ENCODE measurements at places on chromosomes 12 and 14.

DNA sequence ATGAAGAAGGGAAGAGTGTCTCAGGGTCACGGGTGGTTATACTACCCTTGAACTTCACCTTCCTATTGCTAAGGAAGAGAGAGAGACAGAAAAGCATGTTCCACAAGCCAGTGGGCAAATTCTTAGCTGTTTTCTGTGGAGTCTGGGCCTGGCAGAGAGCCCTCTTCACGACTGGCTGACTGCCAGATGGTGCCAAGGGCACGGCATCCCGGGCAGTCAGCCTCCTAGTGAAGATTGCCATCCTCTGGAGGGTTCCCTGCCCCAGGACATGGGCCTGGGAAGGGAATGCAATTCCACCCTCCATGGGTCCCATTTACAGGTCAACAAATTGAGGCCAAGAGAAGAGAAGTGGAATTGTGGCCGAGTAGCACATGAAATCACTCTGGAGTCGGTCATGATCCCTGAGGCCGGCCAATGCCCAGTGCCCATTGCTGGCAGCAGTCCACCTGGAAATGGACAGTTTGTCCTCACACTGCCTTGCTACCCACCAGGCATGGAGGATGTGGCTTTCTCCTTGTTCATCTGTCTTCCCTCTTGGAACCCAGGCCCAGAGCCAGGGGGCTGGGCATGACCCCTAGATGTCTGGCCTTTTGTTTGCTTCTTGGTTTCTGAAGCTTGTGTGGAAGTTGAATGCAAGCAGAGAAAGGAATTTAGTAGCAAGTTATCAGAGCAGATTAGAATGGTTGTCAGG lies 9.9 kb downstream of the TUNAR start:
- H3K36me3 ChIP-seq = no peaks in the 10 kb centered on the region
- peaks cover 4% of the 10 kb centered on the region for H3K27me3 ChIP-seq
- H3K4me3 ChIP-seq = no peak overlapping the region
- no peak for DNase-seq
- no peak overlapping the region for H3K27ac ChIP-seq

- peaks cover 7% of the 10 kb centered on the region for H3K36me3 ChIP-seq
- peaks cover 16% of the 10 kb centered on the region for H3K27me3 ChIP-seq
- no peak for DNase-seq
- peaks cover 17% of the 10 kb centered on the region for H3K4me1 ChIP-seq
Observed at GRCh38 chr12:40194846-40195245, 30.0 kb upstream of the LRRK2 start.

DNA sequence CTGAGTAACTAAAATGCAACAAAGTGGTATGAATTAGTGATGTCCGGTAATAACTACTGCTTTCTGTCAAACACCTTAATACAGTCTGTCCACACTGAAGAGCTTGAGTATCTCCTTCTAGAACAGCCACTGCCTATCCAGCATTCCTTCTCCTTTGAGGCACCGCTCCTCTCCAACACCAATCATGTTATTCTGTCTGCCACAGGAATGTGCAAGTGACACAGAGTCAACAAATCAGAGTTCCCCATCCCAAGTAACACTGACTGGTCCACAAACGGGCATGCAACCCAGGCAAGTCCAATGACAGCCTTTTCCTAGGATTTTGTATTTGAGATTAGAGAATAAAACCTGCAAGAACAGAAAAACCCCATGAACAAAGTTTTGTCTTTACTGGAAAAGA lies 3.8 kb downstream of the GXYLT1 start:
- H3K4me3 ChIP-seq = no peak overlapping the region
- peaks cover 34% of the 10 kb centered on the region for H3K4me1 ChIP-seq
- peaks cover 5% of the 10 kb centered on the region for H3K36me3 ChIP-seq
- DNase-seq = no peak

DNA sequence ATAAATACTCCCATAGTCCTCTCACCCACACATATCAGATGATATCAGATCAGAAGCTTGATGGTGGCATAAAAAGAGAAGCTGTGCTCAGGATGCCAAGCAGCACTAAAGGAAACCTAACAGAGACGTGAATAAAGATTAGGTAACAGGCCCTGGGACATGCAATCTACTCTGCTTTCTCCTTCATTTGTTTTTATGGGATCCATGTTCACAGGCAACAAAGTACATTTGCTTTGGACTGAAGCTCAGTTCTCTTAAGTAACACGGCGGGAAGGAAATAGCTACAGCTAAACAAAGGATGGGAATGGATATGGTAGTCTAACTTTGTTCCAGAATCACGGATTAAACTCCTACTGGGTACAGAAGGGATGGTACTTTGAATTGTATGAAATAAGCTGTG lies 119.5 kb downstream of the TTC7B start:
- H3K27me3 ChIP-seq = no peaks in the 10 kb centered on the region
- H3K4me1 ChIP-seq = peaks cover 6% of the 10 kb centered on the region
- H3K4me3 ChIP-seq = no peak overlapping the region
- H3K36me3 ChIP-seq = no peaks in the 10 kb centered on the region

- H3K4me1 ChIP-seq = peaks cover 53% of the 10 kb centered on the region
- no peak overlapping the region for H3K4me3 ChIP-seq
- DNase-seq = no peak
- no peak overlapping the region for H3K27ac ChIP-seq
Observed at GRCh38 chr12:52041035-52041434, 10.2 kb upstream of the NR4A1 start.

DNA sequence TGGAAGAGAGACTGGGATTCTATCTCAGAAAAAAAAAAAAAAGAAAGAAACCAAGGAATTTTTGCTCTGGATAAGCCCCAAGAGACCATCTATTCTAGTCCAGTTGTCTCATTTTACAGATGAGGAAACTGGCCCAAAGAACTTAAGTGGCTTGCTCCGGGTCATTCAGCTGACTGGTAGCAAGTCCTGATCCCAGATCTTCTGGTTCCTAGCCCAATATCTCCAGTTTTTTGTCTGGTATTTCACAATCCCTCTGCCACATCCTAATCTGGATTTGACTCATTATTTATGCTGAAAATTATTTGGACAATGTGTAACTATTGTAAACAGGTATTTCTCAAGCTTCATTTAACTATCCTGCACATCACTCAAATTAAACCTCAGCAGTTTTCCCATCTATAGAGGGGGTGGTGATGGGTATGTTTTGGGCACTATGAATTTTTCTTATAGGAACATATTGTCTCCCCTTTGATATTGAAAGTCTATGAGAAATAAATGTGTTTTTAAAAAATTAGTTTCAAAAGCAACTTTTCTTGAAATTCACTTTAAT lies 43.4 kb downstream of the PPP2R5E start:
- H3K27me3 ChIP-seq = no peaks in the 10 kb centered on the region
- H3K36me3 ChIP-seq = peaks cover 12% of the 10 kb centered on the region
- H3K4me3 ChIP-seq = no peak overlapping the region
- H3K27ac ChIP-seq = no peak overlapping the region

DNA sequence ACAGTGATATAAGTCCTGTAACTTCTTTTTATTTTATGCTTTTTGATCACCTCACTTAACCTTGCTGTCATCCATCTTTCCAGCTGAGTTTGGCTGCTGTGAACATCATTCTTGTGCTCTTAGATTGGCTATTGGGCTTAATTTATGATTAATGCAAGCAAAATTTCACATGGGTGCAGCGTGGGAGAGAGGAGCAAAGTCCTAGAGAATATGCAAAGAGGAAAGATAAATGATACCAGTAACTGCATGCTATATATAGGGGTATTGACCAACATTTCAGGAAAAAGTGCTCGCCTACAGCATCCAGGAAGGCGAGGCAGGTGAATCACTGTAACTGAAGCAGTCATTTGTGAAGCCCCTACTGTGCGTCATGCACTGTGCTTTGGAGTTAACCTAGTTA lies 153.1 kb downstream of the TMTC2 start:
- H3K36me3 ChIP-seq = no peaks in the 10 kb centered on the region
- H3K4me1 ChIP-seq = no peaks in the 10 kb centered on the region
- DNase-seq = no peak
- no peaks in the 10 kb centered on the region for H3K27me3 ChIP-seq
- no peak overlapping the region for H3K27ac ChIP-seq

DNA sequence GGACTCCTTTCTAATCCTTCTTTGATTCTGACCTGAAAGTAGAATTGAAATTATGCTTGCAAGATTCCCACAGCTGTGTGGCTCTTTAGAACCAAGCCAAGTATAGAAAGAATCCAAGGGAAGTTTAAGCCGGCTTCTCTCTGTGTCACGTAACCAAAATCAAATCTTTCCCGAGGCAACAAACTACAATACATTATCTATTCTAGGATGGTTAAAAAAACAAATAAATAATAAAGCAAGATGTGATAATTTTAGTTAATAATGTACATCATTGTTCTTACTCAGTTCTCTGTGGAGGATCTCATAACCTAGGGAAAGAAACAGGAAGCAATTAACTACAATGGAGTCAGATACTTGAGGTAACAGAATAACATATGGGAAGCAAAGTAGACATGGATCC lies 78.1 kb upstream of the ST8SIA1 start:
- DNase-seq = no peak
- no peaks in the 10 kb centered on the region for H3K27me3 ChIP-seq
- peaks cover 20% of the 10 kb centered on the region for H3K4me1 ChIP-seq
- no peak overlapping the region for H3K27ac ChIP-seq
- H3K4me3 ChIP-seq = no peak overlapping the region

DNA sequence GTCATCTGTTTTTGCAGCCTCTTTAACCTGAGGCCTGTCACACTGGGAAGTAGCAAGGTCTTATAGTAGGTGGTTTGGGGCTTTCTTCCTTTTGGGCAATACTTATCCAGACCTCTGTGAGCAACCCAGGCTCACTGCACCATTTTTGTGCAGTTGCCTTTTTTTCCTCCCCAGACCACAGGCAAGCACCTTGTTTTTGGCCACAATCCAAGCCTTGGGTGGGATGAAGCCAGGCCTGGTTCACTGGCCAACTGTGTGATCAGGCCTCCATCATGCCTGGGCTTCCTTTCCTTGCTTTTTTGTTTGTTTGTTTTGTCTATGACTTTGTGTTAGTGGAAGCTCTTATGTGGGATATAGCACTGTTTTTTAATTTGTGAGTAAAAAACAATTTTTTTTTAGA lies 71.7 kb downstream of the DNAH10 start:
- H3K27ac ChIP-seq = no peak overlapping the region
- no peak for DNase-seq
- no peaks in the 10 kb centered on the region for H3K27me3 ChIP-seq
- no peak overlapping the region for H3K4me3 ChIP-seq
- no peaks in the 10 kb centered on the region for H3K4me1 ChIP-seq
- no peaks in the 10 kb centered on the region for H3K36me3 ChIP-seq

- peaks cover 57% of the 10 kb centered on the region for H3K27me3 ChIP-seq
- H3K4me3 ChIP-seq = no peak overlapping the region
- no peak for DNase-seq
- peaks cover 19% of the 10 kb centered on the region for H3K4me1 ChIP-seq
- H3K27ac ChIP-seq = no peak overlapping the region
Observed at GRCh38 chr14:75283833-75284563, 5.4 kb downstream of the FOS start.

- H3K4me1 ChIP-seq = peaks cover 33% of the 10 kb centered on the region
- H3K27ac ChIP-seq = no peak overlapping the region
- H3K4me3 ChIP-seq = no peak overlapping the region
- peaks cover 48% of the 10 kb centered on the region for H3K27me3 ChIP-seq
- DNase-seq = no peak
Observed at GRCh38 chr14:54674046-54674741, 107.3 kb downstream of the SAMD4A start.

GRCh38 chr14:74531467-74531866 lies 37.9 kb downstream of the ISCA2 start:
- H3K27ac ChIP-seq = no peak overlapping the region
- peaks cover 3% of the 10 kb centered on the region for H3K27me3 ChIP-seq
- no peak overlapping the region for H3K4me3 ChIP-seq

GRCh38 chr12:21472197-21472823 lies 29.1 kb downstream of the RECQL start:
- H3K27me3 ChIP-seq = no peaks in the 10 kb centered on the region
- peaks cover under 1% of the 10 kb centered on the region for H3K4me1 ChIP-seq
- no peak overlapping the region for H3K27ac ChIP-seq
- H3K4me3 ChIP-seq = no peak overlapping the region
- H3K36me3 ChIP-seq = peaks cover 63% of the 10 kb centered on the region
- no peak for DNase-seq

DNA sequence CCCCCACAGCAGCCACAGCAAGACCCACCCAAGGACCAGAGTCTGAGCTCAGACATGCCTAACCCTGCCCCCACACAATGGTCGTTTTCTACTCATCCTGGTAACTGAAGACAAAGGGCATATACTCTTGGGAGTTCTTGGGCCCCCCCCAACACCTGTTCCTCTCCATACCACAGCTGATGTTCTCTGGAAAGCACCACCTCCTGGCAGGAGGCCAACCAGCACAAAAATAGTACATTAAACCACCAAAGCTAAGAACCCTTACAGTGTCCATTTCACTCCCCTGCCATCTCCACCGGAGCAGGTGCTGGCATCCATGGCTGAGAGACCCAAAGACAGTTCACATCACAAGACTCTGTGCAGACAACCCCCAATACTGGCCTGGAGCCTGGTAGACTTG lies 80.6 kb upstream of the DAAM1 start:
- no peak for DNase-seq
- no peaks in the 10 kb centered on the region for H3K4me1 ChIP-seq
- peaks cover 28% of the 10 kb centered on the region for H3K27me3 ChIP-seq

GRCh38 chr14:32383364-32384009 lies 54.4 kb downstream of the AKAP6 start:
- no peak overlapping the region for H3K4me3 ChIP-seq
- no peak overlapping the region for H3K27ac ChIP-seq
- H3K36me3 ChIP-seq = no peaks in the 10 kb centered on the region

- peaks cover 25% of the 10 kb centered on the region for H3K27me3 ChIP-seq
- DNase-seq = peak; percentile 23
- peaks cover 4% of the 10 kb centered on the region for H3K4me1 ChIP-seq
- H3K27ac ChIP-seq = no peak within 1 kb of the TSS
- no peaks in the 10 kb centered on the region for H3K36me3 ChIP-seq
Observed at GRCh38 chr14:60485598-60486251, at the start of gene C14orf39. Gene C14orf39, minus strand, starts transcription at chr14:60486063. Its CDS starts 985 bp downstream, at chr14:60485078.

DNA sequence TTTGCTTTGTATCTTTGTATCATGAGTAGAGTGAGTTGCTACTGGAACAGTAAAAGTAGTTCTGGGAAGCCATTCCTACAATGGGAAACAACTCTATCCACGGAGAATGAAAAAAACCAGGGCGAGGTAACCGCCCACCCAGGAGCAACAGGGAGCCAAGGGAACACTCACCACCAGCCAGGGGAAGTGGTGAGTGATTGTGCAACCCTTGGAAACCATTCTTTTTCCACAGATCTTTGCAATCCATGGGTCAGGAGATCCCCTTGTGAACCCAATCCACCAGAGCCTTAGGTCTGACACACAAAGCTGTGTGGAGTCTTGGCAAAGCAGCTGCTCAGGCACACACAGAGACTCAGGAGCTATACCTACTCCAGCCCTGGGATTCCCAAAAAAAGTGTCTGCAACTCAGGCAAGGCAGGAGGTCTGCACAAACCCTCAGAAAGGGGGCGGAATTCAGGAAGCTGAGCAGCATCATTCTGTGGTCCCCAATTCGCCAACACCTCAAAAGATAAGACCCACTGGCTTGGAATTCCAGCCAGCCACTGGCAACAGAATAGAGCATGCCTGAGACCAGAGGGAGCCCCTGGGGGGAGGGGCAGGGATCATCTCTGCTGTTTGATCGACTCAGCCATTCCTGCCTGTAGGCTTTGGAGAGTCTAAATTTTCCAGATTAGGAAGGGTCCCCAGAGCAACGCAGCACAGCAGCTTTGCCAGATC lies 52.1 kb upstream of the PPFIA2 start:
- no peak overlapping the region for H3K27ac ChIP-seq
- no peak for DNase-seq
- peaks cover 23% of the 10 kb centered on the region for H3K4me1 ChIP-seq
- no peak overlapping the region for H3K4me3 ChIP-seq
- no peaks in the 10 kb centered on the region for H3K27me3 ChIP-seq

GRCh38 chr12:129215556-129215955 lies 362.3 kb downstream of the GLT1D1 start:
- DNase-seq = no peak
- H3K27me3 ChIP-seq = no peaks in the 10 kb centered on the region

GRCh38 chr12:108831309-108831991 lies 25.9 kb downstream of the SSH1 start:
- DNase-seq = no peak
- H3K36me3 ChIP-seq = peaks cover 66% of the 10 kb centered on the region

All from activated CD8-positive, alpha-beta T cell treated with anti-CD3 and anti-CD28 coated beads, Interleukin-2, amount 10 ng/mL, durations not matched to agents 7 days and 5 days (primary cell).